Urinary bladder (tissue), 4 donors: ENCODE measurements at places on chromosomes 3 and 15. TPM values are rescaled to one million over a fixed set of nuclear protein-coding genes. Genes with fewer than 3 reads are reported as not detected.

- peak; percentile 35 for DNase-seq
Observed at GRCh38 chr3:69403454-69403853, 17.6 kb upstream of the FRMD4B start.

DNA sequence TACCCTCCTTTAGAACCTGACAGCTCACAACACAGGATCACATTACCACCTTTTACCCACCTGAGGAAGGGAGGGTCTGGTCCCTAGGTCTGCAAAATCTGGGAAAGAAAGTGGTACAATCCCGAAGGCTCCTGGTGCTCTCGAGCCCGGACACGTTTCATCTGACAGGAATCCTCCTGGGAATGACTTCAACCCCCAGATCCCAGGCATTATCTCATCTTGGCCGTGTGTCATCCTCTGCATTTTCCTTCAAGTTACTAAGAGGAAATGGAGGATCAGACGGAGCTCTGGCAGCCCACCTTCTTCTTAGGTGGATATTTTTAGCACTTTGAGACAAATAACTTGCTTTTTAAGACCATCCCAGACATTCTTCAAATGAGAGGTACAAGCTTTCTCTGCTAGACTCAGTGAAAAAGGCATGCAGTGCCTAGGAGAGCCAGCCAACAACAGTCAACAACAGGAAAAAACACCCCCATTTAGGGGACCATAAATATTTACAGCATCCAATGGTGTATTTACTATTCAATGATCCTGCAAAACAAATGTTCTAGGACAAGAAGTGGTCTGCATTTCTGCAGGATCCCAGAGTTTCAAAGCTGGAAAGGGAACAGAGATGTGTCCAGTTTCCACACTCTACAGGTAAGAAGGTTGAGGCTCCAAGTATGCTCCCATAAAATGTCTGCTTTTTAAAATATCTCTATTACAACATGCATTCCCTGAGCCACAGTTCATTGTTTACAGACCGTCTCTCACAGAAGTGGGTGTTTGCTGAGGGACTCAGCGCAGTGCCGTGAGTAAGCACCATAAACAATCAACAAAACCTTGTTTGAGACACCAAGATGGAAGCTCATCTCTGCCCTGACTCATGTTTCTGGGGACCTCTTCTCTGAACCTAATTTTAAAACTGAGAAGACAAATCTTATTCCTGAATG is 38.3 kb upstream of the ARHGEF3 start:
- no peak for DNase-seq

DNA sequence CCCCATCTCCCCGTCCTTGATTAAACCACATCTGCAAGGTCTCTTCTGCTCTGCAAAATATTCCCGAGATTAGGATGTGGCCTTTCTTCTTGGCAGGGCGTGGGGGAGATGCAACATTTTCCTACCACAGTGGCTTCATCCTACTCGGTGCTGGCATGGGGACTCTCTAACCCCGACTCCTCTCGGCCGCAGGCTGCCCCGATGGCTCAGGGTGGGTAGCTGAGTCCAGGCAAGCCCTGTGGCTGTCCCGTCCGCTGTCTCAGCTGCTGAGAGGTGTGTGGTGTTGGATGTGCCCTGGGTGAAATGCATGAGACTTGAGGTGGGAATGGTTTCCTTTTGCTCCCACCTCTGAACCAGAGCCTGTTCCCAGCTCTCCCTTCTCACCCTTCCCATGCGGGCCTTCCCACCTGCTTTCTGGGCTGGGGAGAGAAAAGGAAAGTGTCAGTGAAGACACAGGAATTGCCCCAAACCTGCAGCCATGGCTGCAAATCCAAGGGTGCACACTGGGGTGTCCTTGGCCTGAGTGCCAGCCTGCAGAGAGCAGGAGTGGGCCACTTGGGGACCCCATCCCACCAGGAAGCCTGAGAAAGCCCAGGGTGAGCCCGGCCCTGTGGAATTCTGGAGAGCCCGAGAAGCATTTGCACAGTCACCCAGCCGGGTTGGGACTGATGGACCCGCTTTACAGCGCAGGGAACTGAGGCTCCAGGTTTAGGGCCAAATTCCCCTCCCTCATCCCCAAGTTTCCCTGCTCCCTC is 115.0 kb downstream of the FBLN2 start:
- no peak for DNase-seq

- DNase-seq = peak; percentile 61
Observed at GRCh38 chr15:70474471-70475406, 288.6 kb downstream of the UACA start.

GRCh38 chr15:31277335-31278060 is 49.1 kb upstream of the KLF13 start:
- no peak for DNase-seq

DNA sequence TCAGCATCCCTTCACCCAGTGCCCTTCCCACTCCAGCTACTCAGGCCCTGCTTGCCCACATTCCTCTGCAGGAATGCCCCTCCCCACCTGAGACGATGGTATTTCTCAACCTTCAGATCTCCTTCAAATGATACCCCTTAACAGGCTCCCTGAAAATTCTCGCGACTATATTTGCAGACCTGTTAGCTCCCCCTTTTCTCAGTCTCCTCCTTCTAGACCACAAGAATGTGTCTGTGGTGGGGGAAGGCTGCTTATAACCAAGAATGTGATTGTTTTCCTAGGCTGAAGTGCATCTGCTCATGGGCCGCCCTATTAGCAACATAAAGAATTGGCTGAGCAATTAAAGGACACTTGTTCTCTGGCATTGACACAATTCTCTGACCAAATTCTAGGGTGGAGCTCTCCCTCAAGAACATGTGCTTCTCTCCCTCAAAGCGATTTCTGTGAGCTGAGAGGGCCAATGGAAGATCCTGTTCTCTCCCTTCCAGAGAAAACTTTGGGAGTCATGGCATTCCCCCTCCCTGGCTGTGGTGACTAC is 19.1 kb upstream of the LIMD1 start:
- no peak for DNase-seq

- peak; percentile 48 for DNase-seq
Observed at GRCh38 chr15:77959432-77959879, 118.1 kb downstream of the TBC1D2B start.

DNA sequence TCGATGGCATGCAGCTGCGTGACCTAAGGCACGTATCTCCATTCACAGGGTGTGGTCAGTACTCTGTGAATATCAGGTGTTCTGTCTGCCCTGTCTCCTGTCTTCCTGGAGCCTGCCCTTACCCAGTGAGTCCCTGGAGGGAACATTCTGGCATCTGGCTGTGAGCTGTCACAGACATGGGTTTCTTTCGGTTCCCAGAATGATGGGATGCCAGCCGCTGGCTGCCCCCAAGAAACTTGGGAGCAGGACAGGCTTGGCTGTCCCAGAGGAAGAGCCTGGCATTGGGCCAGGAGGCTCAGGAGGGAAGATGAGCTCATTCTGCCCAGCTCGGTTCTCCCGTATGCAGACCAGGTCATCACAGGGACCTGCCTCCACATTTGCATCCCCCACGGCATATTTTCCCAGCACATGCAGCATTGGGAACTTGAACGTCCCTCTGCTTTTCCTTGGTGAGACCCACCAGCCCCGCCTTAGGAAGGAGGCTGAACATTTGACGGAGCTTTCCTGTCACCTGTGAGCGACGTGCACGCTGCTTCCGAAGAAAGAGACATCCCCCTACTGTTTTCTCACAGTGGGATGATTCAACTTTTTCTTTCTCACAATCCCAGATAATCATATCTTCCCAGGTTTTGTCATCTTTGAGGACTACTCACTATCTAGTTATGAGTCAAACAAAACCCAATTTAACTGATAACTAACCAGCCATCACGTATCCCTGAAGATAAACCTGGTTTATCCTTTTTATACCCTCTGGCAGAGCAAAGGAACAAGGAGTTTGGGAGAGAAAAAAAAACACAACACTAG is 22.0 kb upstream of the PGPEP1L start:
- no peak for DNase-seq

DNA sequence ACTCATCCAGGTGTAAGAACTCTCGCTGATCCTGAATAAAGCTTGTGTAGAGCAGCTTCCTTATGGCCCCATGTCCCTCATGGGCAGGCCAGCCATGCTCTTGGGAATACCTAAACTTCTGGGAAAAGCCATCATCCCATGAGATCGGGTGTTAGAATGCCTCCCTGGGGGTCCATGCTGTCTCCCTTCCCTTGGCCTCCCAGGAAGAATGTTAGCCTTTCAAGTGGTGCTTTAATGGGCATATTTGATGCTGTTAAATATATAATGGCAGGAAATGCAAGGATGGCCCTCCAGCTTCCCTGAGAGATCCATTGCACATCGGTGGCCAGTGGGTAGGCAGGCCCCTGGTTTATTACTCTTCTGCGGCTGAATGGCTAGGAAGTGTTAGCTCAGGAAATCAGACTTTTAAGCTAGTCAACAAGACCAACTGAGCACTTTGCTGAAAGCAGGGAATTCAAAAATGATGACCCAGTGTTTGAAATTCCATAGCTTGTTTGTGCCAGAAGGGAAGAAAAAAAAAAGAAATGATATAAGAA is 60.5 kb upstream of the LRTM1 start:
- no peak for DNase-seq

- no peak for DNase-seq
Observed at GRCh38 chr3:107213044-107213669, 164.1 kb upstream of the CCDC54 start.

- DNase-seq = no peak
Observed at GRCh38 chr3:181941250-181941649, 229.5 kb downstream of the SOX2 start.

The GOLGA8J gene
- total RNA-seq = not detected

The MESP2 gene
- total RNA-seq = not detected

The PPIB gene
- total RNA-seq = 309 TPM

The CCR8 gene
- not detected for total RNA-seq

The MAN2C1 gene
- 78.2 TPM for total RNA-seq

The ISY1 gene
- 30.1 TPM for total RNA-seq
